ENCODE measurements at places on chromosomes 7 and 10.

DNA sequence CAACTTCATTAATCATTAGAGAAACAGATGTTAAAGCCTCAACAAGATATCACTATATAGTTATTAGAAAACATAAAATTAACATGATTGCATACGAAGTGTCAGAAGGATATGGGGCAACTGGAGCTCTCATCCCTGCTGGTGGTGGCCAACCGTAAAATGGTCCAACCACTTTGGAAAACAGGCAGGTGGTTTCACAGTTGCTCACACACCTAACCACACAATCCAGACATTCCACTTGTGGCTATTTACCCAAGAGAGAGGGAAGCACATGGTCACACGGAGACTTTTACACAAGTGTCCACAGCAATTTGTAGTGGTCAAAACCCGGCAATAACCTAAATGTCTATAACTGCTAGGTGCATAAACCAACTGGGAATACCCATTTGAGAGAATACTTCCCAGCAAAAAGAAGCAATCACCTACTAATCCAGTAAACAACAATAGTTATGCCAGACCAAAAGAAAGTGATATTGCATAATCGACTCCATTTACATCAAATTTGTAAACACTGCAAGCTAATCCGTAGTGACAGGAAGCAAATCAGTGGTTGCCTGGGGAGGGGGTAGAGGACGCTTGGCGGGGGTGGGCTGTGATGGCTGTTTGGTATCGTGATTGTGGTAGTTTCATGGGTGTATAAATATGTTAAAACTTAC is 91.8 kb downstream of the LARP4B start:
- no peak for DNase-seq

DNA sequence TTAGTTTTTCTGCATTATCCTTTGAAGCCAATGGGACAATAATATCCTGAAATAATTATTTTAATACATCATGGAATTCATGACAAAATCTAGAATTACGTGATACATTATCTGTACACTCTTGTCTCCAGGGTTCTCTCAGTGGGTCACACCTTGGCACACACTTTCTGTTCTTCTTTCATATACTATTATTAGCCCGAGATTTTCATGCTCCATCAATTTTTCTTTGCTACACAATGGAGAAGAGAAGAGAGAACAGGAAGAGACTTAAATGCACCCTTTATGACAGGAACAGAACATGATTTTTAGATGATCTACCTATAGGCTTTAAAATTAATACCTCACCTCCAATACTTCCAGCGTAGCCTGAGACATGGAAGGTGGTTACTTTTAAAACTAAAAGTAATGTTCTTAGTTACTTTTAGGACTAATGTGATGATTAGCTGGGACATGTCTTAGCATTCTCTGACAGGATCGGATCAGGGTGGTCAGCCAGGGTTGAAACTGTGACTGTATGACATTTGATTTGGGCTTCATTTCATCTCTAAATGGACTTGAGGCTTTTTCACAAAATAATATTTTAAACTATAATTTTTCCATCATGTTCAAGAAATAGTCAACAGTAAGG is 148.2 kb upstream of the WNT16 start:
- no peak for DNase-seq

- DNase-seq: no peak
These were observed 4.5 kb upstream of the ZEB1 start for GRCh38 chr10:31314256-31315150.

GRCh38 chr7:36916116-36916515 is 191.8 kb upstream of the AOAH start:
- DNase-seq: no peak

DNA sequence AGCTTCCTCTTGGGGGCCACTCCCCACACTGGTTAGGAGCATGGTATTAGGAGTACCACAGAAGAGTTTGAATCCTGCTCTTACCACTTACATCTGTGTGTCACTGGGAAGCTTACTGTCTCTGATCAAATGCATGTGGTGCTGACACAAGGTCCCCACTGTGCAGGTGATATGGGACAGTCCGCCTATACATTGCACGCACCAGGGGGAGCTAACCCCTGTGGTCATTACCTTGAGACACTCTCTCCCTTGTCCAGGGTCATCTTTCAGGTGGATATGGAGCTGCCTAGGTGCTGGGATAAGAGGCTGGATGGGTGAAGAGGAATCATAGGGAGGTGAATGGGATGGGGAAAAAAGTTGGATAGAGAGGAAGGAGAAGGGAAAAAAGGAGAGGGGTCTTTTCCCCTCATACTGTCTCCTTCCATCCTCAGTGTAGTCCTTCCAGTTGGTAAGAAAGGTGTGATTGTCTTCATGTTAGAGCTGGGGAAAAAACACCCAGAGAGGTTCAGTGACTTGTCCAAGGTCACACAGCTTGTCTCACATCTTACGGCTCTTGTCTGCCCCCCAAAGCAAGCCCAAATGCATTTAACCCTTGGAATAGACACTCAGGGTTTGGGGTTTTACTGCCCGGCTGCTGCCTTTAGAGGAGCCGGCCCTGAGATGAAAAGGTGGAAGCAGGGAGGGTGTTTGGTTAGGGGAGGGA is 125.9 kb downstream of the CDH23 start:
- DNase-seq: no peak

DNA sequence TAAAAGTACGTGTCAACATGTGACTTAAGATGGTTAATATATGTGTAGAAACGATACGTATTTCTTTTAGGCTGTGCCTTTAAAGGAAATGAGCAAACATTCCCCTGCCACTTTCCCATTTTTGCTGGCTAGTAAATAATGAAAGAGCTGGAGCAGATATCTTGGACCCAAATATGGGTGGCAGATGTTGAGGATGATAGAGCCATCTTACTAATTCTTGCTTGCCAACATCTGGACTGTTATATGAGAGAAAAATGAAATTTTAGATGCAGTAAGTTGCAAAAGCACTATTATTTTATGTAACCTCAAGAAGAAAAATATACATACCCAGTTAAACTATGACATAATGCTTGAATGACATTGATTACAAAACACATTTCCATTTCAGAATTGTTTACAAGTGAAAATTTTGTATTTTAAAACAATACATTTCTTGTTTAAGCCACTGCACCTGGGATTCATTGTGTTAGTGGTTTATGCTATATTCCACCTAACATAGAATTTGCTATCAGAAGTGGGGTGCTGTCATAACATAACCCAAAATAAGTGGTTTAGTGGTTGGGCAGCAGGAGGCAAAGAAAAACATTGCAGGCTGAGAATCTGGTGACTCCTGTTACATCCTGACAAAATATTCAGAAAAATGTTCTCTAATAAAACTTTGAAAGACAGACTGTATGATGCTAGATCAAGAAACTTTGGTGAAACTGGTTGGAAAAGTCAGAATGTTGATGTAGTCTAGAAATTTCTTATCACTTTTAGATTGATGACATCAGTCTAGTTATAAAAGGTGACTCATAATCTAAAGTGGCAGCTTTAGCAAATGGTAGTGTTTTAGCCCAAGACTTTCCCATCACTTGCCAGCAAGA is 305.0 kb downstream of the PTEN start:
- no peak for DNase-seq

GRCh38 chr10:36703179-36703578 is 422.2 kb upstream of the ANKRD30A start:
- DNase-seq: no peak

DNA sequence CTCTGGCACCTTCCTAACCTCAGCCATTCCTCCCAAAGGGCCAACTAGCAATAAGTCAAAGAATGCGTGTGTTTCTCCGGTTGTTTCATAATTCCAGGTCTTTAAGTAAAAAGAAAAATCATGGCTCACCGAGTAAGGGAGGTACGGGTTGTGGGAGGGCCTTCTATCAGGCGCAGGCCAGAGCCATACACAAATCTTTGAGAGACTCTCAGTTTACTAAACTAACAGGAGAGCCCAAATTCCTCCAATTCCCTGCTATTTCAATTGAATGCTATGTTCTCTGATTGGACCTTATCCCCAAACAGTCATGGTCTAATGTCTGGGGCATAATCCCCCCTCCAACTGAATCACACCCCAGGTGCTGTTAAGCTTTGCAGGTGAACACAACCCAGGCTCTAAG is 26.2 kb upstream of the SLF2 start:
- no peak for DNase-seq

DNA sequence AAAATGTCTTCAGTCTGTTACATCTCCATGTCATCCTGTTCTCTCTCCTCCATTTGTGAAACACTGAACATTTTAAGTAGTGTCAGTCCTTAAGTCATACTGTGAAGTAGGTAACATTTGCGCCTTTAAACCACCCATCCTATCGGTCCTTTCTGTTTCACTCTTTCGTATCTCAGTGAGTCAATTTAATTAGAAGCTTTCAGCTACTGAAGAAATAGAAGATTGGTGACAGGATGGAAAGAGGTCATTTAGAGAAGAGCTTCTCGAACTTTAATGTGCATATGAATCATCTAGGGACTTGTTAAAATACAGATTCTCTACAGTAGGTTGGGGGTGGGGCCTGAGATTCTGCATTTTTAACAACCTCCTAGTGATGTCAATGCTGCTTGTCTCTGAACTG is 113.4 kb downstream of the SRI start:
- DNase-seq: no peak

GRCh38 chr10:84546609-84547008 is 218.2 kb downstream of the CCSER2 start:
- DNase-seq: no peak

GRCh38 chr10:123502983-123503382 is 163.2 kb upstream of the GPR26 start:
- DNase-seq: no peak

DNA sequence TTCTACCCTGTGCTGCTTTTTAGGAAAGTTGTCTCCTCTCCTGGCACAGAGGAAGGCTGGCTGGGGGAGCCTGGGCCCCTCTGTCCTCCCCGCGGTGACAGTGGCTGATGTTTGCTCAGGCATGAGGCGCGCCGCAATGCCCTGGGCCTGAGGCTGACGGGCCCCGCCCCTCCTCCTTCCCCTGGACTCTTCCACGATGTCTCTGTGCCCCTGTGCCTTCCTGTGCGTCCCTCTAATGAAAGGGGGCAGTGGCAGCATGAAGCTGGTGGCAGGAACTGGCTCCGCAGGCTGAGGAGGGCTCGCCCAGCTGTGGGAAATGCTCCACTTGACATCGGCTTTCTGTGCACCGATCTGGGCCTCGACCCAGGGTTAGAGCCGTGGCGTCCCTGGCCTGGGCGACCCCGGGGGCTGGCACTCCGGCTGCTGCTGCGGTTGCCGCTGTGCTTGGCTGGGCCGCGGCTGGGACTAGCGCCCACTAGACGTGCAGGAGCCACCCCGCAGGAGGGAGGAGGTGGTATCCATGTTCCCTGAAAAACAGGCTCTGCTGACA is 67.9 kb downstream of the ZNF680 start:
- DNase-seq: peak; percentile 7

DNA sequence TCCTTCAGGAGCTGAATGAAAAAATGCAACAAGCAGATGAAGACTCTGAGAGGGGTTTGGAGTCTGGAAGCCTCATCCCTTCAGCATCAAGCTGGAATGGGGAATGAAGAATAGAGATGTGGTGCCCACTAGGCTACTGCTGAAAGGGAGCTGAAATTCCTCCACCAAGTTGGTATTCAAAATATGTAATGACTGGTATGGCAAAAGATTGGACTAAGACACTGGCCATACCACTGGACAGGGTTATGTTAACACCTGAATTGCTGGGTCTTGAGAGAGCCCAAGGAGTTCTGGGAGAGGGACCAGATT is 5.4 kb downstream of the IFIT2 start:
- DNase-seq: no peak

GRCh38 chr7:111788286-111789047 is 226.2 kb upstream of the IMMP2L start:
- DNase-seq: no peak

GRCh38 chr10:60192946-60193345 is 196.7 kb downstream of the ANK3 start:
- DNase-seq: no peak

- DNase-seq: no peak
These were observed 151.3 kb upstream of the ADO start for GRCh38 chr10:62653254-62653653.
